Activated CD8-positive, alpha-beta memory T cell treated with anti-CD3 and anti-CD28 coated beads, Interleukin-2, amount 50 U/mL, for 4 hours (primary cell): ENCODE measurements at places on chromosomes 4 and X.

GRCh38 chrX:19678941-19679340 is 163.6 kb upstream of the MAP3K15 start:
- DNase-seq = no peak

- DNase-seq = no peak
Measured at GRCh38 chrX:50071494-50071893, 129.3 kb downstream of the AKAP4 start.

DNA sequence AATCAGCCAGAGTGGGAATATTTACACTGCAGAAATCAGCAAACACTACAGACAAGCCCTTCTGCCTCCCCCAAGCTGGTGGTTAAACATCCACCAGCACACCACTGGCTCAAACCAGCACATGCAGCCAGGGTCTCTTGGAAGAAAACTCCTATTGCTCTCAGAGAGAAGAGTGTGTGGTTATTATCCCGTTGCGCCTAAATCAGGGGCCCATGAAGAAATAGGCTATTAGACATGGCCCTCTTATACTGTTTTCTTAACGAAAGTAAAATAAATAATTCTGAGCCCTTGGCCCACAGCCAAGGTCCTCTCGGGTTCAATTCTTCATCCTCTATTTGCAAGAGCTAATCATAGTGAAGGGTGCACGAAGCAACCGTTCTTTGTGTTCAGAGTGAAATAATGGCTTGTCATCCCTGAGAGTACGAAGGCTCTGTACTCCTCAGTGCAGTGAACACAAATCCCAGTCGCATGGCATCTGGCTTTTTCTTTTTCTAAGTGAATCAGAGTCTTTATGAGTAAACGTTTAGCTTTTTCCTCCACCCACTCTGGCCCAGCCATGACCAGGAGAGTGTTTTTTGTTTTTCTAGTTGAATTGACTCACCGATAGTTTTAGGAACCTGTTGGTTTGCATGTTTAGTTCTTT is 33.4 kb upstream of the RBM47 start:
- DNase-seq = no peak

DNA sequence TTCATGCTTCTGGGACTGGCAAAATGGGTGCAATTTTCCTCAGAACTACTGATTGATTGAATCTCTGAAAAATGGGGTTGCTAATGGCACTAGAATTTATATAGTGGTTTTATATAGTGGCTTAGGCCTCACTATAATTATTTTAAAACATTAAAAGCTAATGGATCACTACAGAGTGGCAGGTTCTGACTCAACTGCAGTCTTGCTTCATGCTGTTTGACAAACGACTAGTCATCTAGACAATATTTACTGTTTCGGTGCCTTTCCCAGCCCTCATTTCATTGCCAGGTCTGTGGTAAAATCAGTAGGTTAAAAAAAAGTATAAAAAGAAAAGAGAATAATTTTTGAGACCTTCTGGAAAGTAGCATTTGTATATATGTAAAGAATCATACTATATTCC is 352.8 kb upstream of the ATOH1 start:
- DNase-seq = no peak

GRCh38 chr4:85024671-85025070 is 58.2 kb upstream of the WDFY3 start:
- no peak for DNase-seq
